Fibroblast of upper back skin (primary cell): ENCODE measurements at places on chromosomes 7 and 10.
A peak's percentile ranks its signal among the peaks of the same experiment; 100 is the strongest.

DNA sequence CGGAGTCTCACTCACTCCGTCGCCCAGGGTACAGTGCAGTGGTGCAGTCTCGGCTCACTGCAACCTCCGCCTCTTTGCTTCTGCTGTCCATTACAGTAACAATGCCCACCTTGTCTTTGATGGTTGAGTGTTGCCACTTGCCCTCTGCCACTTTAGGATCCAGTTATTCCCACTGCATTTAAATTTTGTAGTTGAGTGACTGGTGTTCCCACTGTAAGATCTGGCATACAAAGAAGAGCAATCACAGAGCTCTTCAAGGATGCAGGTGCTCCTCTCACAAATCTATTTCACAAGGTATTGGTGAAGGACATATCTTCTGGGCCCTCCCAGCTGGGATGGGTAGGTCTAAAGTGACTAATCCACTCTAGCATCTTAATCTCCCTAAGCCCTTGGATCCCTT, 12.6 kb downstream of the PTER start:
- no peak for DNase-seq

DNA sequence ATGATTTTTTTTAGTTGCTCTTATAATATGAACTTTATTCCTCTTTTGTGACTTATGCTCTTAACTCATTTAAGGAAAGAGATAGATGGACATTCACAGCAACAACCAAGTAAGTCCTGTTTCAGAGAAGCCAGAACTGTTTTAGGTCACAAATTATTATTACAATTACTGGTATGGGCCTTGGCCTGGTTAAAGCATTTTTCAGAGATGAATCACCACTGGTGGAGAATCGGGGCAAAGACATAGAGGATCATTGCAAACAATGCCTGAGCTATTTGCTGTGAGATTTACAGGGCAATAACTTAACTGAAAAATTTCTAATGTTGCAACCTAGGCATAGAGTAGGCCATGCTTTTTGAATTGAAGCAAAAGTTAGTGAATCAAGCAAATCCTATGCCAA, 138.0 kb upstream of the YAE1 start:
- peak; percentile 87 for DNase-seq

GRCh38 chr10:81873231-81873931, 1.6 kb upstream of the NRG3 start:
- no peak for DNase-seq

DNA sequence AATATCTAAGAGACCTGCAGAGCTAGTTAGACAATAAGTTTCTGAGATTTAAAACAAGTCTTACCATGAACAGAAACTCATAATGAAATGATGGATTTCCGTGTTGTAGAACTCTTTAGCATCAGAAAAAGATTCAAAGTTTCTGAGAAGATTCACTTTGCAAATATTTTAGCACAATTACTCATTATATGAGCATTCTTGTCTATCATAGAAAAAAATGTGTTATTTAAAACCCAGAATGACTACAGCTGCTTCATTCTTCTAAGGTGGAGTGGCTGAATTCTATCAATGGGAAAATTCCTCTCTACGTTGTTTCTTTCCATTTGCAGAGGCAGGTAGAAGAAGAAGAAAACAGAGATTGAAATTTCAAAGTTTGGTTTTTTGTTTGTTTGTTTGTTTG, 21.0 kb upstream of the RALA start:
- DNase-seq, result peak; percentile 49

DNA sequence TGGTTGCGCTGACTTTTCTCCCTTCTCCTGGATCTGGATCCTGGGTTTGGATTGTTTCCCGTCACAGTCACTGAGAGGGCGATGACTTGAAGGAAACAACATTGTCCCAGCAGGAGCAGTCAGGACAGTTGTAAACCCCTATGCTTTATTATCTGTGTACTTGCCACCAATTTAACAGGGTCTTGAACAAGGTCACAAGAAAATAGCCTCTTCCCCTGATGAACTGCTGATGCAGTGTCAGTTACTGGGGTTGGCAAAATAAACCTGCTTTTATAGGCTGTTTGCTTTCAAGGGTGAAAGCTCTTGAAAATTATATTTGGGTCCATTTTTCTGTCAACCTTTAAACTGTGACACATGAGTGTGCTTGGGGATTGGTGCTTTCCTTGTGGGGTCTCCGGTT, 238.9 kb downstream of the ACTR3B start:
- DNase-seq, result no peak

- no peak for DNase-seq
Measured at GRCh38 chr7:91041141-91041540, 223.1 kb upstream of the FZD1 start.

- DNase-seq, result no peak
Measured at GRCh38 chr10:31475519-31475918, 156.5 kb downstream of the ZEB1 start.

DNA sequence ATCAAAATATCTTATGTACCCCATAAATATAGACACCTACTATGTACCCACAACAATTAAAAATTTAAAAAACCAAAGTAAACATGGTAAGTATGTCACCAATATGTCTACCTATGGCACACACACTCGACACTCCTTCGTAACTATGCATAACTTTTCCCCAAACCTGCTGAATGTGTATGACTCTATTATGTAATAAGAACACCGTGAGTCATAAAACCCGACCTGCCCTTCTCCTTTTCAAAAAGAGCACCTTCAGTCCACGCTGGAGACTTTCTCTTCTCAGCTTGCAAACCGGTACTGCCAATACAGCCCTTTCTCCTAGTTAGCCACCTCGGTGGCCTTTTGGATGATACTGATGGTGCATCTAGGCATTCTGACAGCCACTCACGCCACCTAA, 186.3 kb downstream of the PRPF18 start:
- DNase-seq, result no peak

GRCh38 chr7:99994819-99995218, 19.0 kb upstream of the AZGP1 start:
- no peak for DNase-seq

- DNase-seq, result no peak
Measured at GRCh38 chr7:65475040-65475726, 101.5 kb downstream of the ZNF92 start.

GRCh38 chr7:74656837-74657691, 454 bp upstream of the GTF2I start:
- DNase-seq, result peak; percentile 98

GRCh38 chr7:40520986-40521738, 386.4 kb downstream of the SUGCT start:
- no peak for DNase-seq

DNA sequence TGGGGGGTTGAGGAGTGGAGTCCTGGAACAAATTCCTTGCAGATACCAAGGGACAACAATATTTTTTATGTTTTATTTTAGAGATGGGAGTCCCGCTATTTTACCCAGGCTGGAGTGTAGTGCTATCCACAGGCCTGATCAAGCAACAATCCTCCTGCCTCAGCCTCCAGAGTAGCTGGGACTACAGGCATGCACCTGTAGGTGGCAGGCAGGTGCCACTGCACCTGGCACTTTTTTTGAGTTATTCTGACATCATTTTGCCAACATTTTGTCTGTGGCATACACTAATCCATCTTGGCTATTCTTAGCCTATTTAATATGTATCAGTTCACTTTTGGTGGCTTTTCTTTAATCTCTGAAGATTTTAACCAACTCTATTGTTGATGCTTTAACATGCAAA, 317.8 kb upstream of the MTPN start:
- no peak for DNase-seq

DNA sequence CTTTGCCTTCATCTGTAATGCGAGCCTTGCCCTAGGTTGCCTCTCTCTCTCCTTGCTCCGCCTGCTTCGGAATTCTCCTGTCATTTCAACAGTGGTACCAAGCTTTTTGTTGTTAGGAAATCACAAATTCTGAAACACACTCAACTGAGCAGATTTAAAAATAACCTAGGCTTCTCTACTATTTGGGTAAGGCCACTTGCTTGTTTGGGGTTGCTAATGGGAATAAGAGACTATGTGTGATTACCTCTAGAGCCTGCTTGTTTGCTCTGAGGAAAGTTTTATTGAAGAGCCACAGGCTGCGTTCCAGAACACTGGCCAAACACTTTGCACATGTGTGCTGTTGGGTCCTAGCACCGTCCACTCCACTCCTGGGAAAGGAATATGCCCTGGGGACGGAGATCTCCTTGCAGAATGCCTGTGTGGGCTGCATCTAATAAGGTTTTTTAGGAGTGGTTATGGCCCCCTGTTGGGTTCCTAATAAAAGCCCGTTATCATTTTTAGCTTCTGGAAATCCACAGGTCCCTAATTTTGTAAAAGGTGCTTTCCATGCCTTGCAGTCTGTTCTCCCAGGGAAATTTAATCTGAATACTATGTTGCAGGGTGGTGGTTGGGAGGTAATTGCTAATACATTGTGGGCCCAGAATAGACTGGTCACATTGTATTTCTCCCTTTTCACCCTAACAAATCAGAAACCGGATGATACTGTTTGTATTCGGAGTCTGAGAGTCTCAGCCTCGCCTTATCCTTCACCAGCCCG, 68.7 kb upstream of the KLF6 start:
- DNase-seq, result no peak

GRCh38 chr7:83643739-83644138, 5.2 kb downstream of the SEMA3E start:
- no peak for DNase-seq
